Posterior cingulate gyrus (tissue), 11 donors: ENCODE measurements at places on chromosomes 11 and 22.

DNA sequence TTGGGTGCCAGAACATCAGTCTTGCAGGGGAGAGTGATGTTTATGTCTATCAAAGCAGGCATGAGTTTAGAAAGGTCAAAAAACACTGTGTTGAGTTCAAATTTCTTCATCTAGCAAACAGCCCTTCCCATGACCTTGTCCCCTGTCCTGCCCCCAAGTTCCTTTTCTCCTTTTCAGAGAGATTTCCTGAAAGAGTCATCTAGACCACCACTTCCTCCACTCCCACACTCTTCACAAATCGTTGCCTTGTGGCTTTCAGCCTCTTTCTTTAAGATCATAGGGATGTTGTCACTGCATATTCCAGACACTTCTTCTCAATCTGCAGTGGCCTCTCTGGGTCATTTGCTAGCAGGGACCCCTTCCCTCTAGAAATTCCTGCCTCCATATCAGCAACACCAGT is 290.5 kb downstream of the TENM4 start:
- DNase-seq, result no peak

DNA sequence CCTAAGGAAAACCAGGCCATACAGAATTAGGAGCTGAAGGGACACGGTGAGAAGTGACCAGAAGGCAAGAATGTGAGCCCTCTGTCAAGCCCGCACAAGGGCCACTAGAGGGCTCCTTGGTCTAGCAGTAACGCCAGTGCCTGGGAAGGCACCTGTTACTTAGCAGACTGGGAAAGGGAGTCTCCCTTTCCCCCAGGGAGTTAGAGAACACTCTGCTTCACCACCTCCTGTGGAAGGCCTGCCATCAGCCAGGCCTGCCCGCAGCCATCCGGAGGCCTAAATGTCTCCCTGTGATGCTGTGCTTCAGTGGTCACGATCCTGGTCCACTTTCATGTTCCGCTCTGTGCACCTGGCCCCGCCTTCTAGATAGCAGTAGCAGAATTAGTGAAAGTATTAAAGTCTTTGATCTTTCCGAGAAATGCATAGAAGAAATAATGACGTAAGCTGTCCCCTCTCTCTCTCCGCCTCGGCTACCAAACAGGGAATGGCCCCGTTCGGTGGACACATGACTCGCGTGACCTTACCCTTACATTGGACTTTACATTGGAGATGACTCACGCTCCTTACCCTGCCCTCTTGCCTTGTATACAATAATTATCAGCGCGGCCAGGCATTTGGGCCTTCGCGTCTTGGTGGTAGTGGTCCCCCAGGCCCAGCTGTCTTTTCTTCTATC is 10.7 kb upstream of the GSTP1 start:
- peak; percentile 88 for DNase-seq

GRCh38 chr22:24140357-24140756 is 40.9 kb upstream of the SUSD2 start:
- peak; percentile 92 for DNase-seq

DNA sequence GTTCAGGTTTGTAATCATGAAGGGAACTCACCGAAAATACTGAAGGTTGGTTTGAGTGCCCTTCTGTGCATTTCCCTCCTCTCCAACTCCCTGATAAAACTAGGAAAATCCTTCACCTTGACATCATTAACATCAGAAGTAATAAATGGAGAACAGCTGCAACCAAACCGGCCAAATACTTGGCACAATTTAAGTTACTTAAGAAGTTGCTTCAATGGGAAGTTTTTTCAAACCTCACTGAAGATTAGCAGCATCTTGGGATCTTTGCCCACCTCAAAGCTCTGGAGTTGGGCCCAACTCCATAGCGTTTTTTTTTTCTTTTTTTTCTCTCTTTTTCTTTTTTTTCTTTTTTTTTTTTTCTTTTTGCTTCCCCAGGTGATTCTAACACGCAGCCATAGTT is 784.8 kb downstream of the KCNA4 start:
- no peak for DNase-seq

DNA sequence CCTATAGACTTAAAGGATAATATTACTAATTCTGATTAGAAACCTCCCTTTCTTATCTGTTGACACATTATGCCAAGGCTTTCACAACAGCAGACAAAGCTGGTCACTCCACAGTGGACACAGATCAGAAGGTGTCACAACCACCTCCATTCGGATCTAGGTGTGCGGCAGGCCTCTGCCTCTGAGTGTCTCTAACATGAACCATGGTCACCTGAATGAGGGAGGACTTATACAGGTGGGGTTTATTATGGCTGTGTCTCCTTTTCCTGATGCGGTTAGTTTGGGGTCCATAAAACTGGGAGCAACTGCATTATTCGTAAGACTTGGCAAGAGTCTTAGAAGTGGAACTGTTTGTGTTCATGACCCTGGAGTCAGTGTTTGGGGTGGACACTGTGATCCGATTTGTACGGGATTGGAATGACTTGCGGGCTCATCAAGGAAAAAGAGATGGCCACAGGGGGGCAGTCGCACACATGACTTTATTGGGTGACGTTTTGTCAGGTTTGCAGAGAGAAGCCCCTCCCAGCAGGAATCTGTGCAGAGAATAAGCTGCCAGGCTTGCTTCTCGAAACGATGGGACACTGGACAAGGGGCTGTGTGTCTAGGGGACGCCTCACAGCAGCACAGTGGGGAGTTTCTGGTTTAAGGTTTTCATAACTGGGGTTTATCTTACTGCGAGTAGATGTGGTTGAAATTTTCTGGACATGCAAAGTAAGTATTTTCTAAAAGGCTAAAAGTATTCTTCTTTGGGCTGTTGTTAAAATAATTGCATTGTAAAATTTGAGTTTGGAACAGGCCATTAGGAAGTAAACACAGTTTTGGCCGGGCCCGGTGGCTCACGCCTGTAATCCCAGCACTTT is 90.6 kb downstream of the GAB4 start:
- DNase-seq, result peak; percentile 87

- no peak for DNase-seq
Observed at GRCh38 chr11:60240662-60241061, 2.3 kb downstream of the MS4A4E start.

GRCh38 chr11:94546886-94547285 is 3.2 kb downstream of the FUT4 start:
- no peak for DNase-seq

DNA sequence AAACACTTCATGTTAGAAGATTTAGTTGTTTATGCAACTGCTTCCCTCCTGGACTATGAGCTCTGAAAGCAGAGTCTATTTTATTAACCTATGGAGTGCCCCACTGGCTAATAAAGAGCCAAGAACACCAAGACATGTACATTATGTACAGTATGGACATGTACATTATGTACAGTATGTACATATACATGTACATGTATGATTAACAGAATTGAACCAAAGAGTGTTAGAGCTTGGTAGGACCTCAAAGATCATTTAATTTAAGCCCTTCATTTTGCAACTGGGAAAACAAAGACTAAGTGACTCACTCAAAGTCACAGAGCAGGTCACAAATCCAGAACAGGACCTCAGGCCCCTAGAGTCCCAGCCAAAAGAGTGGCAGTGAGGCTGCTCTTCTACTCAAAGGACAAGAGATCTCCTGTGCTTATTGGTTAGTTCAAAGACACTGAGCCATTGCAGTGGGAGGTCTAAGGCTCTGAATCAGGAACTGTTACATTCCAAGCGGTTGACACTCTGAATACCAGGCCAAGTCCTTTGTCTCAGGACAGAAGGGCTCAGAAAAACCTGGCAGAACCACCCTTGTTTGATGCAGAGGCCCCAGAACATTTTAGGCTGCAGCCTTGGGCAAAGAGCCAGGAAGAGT is 103.8 kb downstream of the FAM168A start:
- DNase-seq, result no peak

DNA sequence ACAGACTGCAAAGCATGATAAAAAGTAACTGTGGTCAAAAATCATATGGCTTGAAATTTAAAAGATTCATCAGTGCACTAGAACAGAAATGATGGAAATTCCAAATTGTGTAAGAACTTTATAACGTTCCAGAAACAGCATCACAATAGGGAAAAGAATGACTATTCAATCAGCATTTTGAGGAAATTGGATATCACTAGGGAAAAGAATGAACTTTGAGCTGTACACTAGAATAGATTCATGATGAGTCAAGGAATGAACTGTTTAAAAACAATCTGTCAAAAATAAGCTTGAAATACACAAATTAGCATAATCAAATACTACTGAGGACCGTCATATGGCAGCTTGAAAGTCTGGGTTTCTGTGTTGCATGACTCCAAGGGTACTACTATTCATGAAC is 20.5 kb upstream of the HEPHL1 start:
- no peak for DNase-seq

DNA sequence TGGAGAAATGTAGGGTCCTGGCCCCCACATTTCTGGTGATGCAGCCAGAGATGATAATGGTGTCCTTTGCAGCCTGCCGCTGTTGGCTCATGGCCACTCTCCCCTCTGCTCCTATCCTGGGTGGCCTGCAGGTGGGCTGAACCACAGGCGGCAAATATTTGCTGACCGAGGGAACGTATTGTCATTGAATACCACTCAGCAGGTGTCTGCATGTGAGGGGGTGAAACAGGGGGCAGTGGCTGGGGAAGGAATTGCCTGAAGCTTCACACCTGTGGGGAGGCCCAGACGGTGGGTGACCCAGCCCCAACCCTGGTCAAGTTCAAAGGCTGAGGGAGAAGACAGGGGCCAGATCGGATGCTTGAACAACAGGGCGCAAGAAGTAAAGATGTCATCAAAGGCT is 73.3 kb upstream of the WNT11 start:
- no peak for DNase-seq

DNA sequence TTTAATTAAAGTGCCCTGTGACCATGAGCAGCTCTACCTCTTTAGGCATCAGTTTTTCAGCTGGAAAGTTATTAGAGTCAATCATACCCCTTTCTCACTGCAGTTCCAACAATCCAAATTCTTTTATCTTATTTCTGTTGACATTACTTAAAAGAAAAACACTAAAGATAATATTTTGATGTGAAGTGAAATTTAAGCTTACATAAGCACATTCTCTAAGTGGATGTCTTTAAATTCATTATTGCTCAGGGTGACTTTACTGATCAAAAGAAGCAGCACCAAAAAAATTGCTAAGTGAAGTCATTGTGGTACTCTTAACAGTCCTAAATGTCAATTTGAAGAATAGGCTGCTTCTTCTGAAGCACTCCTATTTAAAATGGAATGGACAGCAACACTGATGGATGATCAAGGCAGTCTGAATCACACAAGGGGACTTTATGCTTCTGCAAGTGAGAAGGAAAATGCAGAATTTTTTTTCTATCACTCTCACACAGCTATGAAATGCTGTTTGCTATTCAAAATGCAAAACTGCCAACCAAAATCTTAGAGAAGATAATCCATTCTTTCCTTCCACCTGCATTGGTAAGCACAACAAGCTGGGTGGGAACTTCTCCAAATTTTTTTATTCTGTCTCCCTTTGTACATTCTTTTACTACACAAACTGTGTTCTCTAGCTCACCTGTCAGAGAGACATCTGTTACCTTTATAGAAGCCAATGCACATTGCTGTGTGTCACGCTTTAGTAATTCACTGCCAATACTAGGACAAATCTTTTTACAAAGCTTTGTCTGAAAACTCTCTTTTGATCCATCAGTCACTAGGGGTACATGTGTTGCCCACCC is 179.9 kb downstream of the GRIA4 start:
- DNase-seq, result no peak
